ENCODE measurements at places on chromosomes 7 and 10.

DNA sequence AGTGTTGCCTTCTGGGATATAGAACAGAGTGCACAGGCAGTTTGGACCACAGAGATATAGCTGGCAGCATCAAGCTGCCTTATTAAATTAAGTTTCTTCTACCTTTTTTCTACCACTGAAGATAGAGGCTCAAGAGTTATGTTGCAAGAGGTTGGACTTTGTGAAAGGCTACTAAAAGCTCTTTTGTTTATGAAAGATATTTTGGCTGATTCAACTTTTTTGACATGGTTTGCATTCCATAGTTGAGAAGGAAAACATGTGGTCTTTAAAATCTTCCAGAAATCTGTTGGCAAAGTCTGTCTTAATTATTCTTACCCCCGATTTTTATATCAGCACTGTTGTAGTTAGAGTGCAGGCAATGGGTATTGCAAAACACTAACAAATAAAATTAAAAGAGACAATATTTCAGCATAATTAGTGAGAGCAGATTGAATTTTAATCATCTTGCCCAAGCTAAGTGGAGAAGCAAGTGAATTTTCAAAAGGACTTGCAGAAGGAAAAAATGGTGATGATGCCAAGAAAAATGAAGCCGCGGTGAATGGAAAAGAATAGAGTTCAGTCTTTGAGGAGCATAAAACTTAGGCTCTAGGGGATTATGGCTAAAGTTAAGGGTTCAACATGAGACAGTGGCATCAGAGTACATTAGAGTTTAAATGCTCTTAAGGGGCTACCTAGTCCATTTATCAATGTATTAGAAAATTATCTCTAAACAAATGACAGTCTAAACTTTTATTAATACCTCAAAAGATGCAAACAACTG, 450.9 kb upstream of the CNTNAP2 start:
- H3K27me3 ChIP-seq = no peaks in the 10 kb centered on the region
- no peaks in the 10 kb centered on the region for H3K36me3 ChIP-seq
- DNase-seq = no peak
- H3K4me3 ChIP-seq = no peak overlapping the region

GRCh38 chr7:66013938-66014337, 31.9 kb upstream of the GUSB start:
- H3K4me1 ChIP-seq = no peaks in the 10 kb centered on the region
- no peak for DNase-seq
- H3K36me3 ChIP-seq = no peaks in the 10 kb centered on the region
- no peak overlapping the region for H3K4me3 ChIP-seq
- no peaks in the 10 kb centered on the region for H3K27me3 ChIP-seq

GRCh38 chr10:29229258-29229705, 59.6 kb upstream of the LYZL1 start:
- no peak overlapping the region for H3K4me3 ChIP-seq
- no peaks in the 10 kb centered on the region for H3K36me3 ChIP-seq
- no peaks in the 10 kb centered on the region for H3K4me1 ChIP-seq
- H3K27ac ChIP-seq = no peak overlapping the region
- DNase-seq = no peak

GRCh38 chr7:27121684-27122076, 8.9 kb downstream of the HOXA4 start:
- H3K27ac ChIP-seq = no peak overlapping the region
- H3K4me3 ChIP-seq = no peak overlapping the region
- H3K36me3 ChIP-seq = no peaks in the 10 kb centered on the region

DNA sequence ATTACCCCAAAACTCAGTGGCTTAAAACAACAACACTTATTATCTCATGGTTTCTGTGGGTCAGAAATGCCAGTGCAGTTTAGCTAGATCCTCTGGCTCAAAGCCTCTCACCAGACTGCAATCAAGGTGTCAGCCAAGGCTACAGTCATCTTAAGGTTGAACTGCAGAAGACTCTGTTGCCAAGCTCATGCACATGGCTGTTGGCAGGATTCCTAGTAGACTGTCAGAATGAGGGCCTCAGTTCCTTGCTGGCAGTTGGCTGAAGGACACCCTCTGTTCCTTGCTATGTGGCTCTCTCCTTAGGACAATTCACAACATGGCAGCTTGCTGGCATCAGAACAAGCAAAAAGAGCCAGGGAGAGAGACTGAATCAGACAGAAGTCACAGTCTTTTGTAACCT, 34.7 kb downstream of the TOMM7 start:
- no peaks in the 10 kb centered on the region for H3K4me1 ChIP-seq
- no peak overlapping the region for H3K27ac ChIP-seq
- no peak for DNase-seq
- H3K27me3 ChIP-seq = no peaks in the 10 kb centered on the region

GRCh38 chr7:93964813-93965212, 39.3 kb downstream of the BET1 start:
- H3K27me3 ChIP-seq = no peaks in the 10 kb centered on the region
- no peak for DNase-seq
- no peak overlapping the region for H3K4me3 ChIP-seq
- no peaks in the 10 kb centered on the region for H3K36me3 ChIP-seq
- no peak overlapping the region for H3K27ac ChIP-seq
- no peaks in the 10 kb centered on the region for H3K4me1 ChIP-seq

DNA sequence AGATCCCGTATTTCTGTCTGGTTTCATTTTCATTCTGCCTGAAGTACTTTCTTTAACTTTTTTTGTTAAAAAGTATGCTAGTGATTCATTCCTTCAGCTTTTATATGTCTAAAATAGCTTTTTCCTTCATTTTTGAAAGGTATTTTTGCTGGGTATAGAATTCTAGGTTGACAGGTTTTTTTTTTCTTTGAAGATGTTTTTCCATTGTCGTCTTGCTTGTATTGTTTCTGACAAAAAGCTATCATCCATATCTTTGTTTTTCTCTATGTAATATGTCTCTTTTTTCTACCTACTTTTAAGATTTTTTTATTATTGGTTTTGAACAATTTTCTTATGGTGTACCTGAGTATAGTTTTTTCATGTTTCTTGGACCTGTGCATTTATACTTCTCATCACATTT, 8.2 kb downstream of the CUTC start:
- no peak for DNase-seq
- H3K27ac ChIP-seq = no peak overlapping the region
- no peaks in the 10 kb centered on the region for H3K4me1 ChIP-seq
- H3K36me3 ChIP-seq = peaks cover 26% of the 10 kb centered on the region
- no peak overlapping the region for H3K4me3 ChIP-seq
